GM23338 (cell line): ENCODE measurements at places on chromosomes 3 and 15.
A peak's percentile ranks its signal among the peaks of the same experiment; 100 is the strongest.

- DNase-seq, result peak; percentile 56
Observed at GRCh38 chr3:178709051-178709450, 172.8 kb downstream of the KCNMB2 start.

- no peak for DNase-seq
Observed at GRCh38 chr3:24273491-24273890, 221.2 kb downstream of the THRB start.

- DNase-seq, result no peak
Observed at GRCh38 chr3:30440147-30440604, 166.2 kb upstream of the TGFBR2 start.

GRCh38 chr3:143471705-143472104 is 352.1 kb downstream of the CHST2 start:
- peak; percentile 30 for DNase-seq

- no peak for DNase-seq
Observed at GRCh38 chr3:76034649-76035048, 249.3 kb upstream of the ZNF717 start.

- no peak for DNase-seq
Observed at GRCh38 chr3:176948151-176948550, 249.1 kb downstream of the TBL1XR1 start.

GRCh38 chr3:4162096-4162495 is 141.1 kb upstream of the SETMAR start:
- no peak for DNase-seq
